Stimulated activated CD4-positive, alpha-beta T cell treated with anti-CD3 and anti-CD28 coated beads, Interleukin-1b, Interleukin-23, amount 100 ng/mL, for 1 hour (primary cell): ENCODE measurements at places on chromosomes 16 and 17.

- no peak for DNase-seq
Observed at GRCh38 chr17:38797158-38797490, 2.2 kb downstream of the PIP4K2B start.

- DNase-seq, result no peak
Observed at GRCh38 chr17:70661342-70662222, 492.2 kb downstream of the KCNJ2 start.

- DNase-seq, result no peak
Observed at GRCh38 chr17:41549596-41550039, 21.5 kb upstream of the KRT19 start.

DNA sequence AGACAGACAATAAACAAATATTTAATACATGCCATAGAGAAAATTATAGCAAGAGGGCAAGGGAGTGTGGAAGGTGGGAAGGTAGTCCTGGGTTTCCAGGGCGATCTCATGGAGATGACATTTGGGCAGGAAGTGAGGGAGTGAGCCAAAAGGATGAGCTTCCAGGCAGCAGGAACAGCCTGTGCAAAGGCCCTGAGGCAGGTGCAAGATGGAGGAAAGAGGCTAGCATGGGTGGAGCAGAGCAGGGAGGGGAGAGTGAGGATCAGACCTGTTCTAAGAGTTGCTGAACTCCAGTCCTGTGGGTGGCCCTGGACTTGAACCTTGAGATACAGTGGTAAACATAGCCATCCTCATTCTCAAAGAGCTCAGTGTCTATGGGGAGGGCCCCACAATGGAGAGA, 94.7 kb downstream of the MGAT5B start:
- DNase-seq, result no peak

GRCh38 chr17:13477180-13477611, 124.5 kb downstream of the HS3ST3A1 start:
- no peak for DNase-seq

DNA sequence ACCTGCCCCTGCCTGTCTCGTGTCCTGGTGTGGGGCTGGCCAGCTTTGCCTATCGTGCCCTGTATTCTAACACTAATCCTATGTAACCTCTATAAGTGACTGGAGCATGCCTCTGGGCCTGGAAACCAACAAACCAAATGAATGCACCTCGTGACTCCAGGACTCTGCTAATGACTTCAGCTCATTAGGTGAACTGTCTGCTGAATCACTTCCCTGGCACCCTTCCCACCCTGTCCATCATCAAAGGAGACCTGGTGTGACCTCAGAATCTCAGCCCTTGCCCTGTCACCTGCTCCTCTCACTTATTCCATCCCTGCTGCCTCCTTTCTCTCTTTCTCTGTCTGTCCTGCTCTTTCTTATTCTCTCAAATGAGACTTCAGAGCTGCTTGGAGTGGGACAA, 322.4 kb downstream of the CBLN1 start:
- no peak for DNase-seq

- no peak for DNase-seq
Observed at GRCh38 chr17:65025297-65025696, 31.2 kb downstream of the GNA13 start.

DNA sequence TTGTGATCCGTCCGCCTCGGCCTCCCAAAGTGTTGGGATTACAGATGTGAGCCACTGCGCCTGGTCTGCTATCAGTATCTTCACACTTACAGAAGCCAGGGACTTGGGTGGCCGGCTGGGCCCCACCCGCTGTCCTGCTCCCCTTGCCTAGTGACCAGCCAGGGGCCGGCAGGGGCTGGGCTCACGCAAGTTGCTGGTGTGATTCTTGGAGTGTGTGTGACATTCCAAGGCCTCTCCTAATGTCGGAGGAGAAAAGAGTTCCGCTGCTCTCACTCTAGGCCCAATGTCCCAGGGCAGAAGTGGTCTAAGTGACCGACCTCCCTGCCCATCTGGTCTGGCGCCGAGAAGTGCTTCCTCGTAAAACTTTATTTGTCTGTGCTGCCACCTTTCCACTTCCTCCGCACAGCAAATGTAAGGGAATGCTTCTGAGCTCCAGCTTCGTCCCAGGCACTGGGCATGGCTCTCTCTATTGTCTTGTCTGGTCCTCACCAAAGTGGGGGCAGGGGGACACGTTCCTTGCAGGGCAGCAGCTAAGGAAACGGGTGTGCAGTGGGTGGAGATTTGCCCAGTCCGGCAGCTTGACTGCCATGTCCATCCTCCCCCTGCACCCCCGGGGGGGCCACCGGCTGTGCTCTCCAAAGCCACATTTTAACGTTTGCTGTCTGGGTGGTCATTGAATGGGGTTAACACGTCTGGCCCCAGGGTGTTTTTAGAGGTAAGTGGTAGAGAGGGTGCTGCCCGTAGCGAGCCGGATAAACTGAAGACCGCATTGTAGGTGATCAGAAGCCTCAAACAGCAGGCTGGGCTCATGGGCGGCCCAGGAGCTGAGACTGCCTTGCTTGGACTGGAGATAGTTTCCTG, 7.8 kb upstream of the GSE1 start:
- no peak for DNase-seq

GRCh38 chr16:25729188-25729915, 37.6 kb downstream of the HS3ST4 start:
- no peak for DNase-seq

GRCh38 chr17:64020056-64020766, at the start of gene ICAM2:
Gene ICAM2, minus strand, starts transcription at chr17:64020633. Its CDS starts 13,942 bp downstream, at chr17:64006691.
- peak; percentile 49 for DNase-seq

DNA sequence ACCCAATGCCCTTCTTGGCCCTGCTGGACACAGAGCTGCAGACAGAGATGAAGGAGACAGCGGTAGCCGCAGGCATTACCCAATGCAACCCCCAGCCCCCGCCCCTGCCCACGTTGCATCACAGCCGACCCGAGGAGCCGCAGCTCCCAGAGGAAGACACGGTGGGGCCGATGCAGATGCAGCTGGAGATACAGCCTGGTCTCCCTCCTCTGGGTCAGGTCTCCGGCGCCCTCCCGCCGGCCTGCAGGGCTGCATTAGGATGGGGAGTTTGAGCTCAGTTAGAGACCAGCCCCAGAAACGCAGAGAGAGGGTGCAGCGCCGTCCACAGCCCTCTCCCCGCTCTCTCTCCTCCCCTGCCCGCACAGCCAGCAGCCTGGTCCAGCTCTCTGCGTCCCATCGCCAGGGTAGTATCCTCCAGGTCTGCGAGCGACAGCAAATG, 19.4 kb upstream of the UBE2I start:
- DNase-seq, result no peak

- no peak for DNase-seq
Observed at GRCh38 chr16:57791195-57791892, 10.9 kb downstream of the KIFC3 start.

DNA sequence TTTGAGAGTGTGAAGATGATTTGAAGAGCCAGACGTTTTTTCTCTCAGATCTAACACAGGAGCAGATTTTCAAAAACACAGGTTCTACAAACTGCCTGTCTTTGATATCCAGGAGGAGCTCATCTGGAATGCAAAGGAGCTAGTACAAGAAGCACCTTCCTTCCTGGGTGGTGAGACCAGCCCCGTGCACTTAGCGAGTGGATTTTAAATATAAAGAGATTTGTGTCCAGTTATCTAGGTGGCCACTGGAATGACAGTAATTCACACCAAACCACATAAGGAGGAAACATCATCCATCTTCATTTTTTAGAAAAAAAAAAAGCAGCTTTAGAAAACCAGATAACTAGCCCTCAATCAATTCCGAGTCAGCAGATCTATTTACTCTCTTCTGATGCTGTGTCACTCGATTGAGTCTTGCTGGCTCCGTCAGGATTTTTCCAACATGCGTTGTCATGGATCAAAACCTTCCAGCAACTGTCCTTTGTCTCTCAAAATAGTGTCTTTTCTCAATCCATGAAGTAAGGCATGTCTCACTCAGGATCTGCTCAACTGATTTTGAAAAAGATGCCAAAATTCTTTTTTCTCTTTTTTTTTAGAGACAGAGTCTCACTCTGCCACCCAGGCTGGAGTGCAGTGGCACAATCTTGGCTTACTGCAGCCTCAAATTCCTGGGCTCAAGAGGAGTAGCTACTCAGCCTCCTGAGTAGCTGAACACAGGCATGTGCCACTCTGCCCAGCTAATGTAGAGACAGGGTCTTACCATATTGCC, 451.2 kb upstream of the PSMD7 start:
- no peak for DNase-seq

GRCh38 chr16:30005341-30006094, 5.3 kb downstream of the DOC2A start:
- no peak for DNase-seq
